ENCODE measurements at places on chromosomes 3 and 15.

DNA sequence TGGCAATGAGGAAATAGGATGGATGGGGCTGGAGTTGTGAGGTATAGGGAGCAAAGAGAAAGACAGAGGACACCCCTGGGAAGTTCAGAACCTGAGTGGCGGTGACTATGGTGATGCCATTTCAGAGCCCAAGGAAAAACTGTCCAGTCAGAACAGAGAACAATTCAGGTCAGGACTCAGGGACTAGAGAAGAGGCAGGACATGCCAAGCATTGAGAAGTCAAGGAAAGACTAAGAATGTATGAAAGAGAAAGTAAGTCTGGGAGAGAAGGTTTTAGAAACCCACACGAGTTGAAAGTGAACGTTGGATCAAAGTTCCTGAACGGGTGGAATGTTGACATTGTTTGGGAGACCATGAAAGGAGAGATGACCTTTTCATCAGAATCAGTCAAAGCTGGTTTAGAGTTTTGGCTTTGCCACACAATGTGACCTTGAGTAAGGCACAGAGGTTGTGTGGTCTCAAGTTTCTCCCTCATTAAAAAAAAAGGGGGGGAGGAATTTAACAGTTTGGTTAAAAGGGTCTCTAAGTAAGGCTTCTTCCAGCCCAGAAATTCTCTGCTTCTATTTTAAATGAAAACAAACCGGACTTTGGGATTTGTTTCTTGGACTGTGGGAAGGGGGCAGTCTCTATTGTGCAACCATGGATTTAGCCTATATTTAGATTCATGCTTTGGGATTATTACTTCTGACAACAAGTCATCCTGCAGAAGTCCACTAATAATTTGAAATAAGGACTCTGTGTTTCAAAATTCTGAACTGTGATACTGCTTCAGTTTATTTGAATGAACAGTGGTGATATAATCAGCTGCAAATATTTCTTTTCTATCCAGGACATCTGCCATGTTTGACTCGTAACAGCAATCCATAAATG, 315.9 kb upstream of the TBL1XR1 start:
- DNase-seq, result no peak

DNA sequence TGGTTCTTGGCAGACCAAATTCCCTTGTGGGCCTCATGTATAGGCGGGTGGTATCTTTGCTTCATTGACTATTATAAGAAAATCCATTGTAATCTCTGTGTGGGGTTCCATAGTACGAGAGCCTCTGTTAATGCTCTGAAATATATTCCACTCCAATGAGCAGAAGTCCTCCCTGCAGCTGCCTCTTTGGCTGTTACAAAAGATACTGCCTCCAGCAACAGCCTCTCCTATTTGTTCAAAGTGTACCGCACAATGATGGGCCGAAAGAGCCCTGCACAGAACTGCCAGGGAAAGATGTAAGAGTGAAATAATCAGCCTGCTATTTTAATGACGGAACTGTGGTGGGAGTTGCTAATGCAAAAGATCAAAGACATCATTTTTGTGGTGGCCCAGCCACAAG, 48.9 kb downstream of the GRK7 start:
- DNase-seq, result no peak

GRCh38 chr15:83305704-83306291, 21.3 kb upstream of the BNC1 start:
- no peak for DNase-seq

DNA sequence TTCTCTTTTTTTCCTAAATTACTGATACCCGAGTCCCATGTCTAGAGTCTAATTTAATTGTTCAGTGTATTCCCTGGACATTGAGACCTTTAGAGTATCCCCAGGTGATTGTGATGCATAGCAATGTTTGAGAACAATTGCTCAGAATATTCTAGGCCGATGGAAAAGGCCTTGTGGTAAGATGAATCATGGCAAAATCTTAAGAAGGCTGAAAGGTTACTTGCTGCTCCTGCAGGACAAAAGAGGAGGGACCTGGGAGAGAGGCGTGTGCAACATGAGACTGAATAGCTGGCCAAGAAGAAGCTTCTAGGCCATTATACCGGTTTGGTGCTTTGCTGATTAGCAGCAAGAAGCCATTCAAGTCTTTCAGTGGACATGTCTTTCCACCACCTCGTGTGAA, 256.6 kb downstream of the ROBO2 start:
- no peak for DNase-seq

GRCh38 chr3:146712806-146713205, 107.7 kb upstream of the PLSCR5 start:
- DNase-seq, result no peak

- DNase-seq, result no peak
These were observed 5.0 kb upstream of the PTPN9 start for GRCh38 chr15:75584121-75584520.

DNA sequence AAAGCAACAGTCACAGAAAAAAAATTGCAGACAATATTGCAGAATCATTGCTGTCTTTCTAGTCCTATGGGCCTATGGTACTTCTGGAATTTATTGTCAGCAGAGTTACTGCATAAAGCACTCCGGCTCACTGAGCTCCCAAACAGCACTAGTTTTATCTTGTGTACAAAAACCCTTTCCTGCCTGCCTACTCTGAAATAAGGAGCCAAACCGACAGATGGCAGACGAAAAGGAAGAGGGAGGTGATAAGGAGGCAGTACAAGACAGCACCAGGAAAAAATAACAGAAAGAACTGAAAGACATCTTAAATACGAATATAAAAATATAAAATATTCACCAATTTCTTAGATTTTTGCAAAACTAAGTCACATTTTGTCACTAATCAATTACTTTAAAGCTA, 15.6 kb downstream of the HERC1 start:
- no peak for DNase-seq

- DNase-seq, result no peak
These were observed 182.5 kb downstream of the OPA1 start for GRCh38 chr3:193775421-193776077.

DNA sequence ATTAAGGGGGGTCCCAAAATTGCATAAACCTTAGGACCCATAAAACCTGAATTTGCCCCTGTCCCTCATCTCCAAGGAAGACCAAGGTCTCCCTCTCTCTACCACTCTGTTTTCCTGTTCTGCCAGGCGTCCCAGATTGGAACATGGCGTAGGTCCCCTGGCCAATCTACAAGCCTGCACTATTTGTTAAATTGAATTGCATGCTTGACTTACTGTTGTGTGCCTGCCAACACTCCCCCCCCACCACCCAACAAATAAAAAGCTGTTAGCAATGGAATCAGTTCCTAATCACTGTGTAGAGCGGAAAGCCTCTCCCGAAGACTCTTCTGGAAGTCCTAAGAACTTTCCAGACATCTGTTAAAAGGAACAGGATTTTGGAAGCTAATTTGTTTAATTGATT, 11.7 kb downstream of the CTXND1 start:
- no peak for DNase-seq

- no peak for DNase-seq
These were observed 39.8 kb downstream of the CHDH start for GRCh38 chr3:53806182-53807116.

DNA sequence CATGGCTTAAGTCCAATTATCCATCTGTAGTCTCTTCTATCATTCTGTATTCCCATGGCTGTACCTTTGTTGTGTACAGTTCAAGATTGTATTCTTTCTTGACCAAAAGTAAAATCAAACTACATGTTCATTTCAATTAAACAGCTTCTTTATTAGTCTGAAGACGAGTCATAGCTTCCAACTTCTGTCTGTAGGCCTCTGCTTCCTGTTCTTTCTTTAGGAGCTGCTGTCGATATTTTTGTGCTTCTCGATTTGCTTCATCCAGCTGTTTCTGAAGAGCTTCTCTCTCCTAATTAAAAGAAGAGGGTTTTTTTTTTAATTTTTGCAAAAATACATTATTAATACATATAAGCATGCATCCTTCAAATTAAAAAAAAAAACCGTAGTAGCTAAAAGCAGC, 13.0 kb upstream of the HDC start:
- no peak for DNase-seq

- no peak for DNase-seq
These were observed 8.8 kb downstream of the ANKUB1 start for GRCh38 chr3:149783576-149783975.

- no peak for DNase-seq
These were observed 473.4 kb downstream of the NLGN1 start for GRCh38 chr3:173870976-173871375.

DNA sequence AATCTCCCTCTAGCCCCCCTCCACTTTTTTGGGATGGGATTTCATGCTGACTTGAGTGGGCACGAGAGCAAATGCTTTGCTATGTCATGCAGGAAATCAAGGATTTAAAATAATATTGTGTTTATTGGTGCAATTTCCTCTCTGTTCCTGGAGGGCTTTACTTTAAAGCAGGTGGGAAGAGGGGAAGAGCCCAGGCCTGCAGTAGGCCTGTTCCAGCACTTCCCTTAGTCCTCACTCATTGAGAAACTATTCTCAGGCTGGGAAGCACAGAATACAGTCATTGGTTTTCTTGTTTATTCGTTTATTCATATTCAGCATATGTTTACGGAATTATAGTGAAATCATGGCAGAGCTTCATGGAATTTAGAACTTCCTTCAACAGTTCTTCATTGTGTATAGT, 41.7 kb upstream of the SPSB4 start:
- no peak for DNase-seq

GRCh38 chr15:93185796-93186195, 96.8 kb upstream of the RGMA start:
- no peak for DNase-seq

- no peak for DNase-seq
These were observed 120.3 kb upstream of the SUCLG2 start for GRCh38 chr3:67774676-67775075.

DNA sequence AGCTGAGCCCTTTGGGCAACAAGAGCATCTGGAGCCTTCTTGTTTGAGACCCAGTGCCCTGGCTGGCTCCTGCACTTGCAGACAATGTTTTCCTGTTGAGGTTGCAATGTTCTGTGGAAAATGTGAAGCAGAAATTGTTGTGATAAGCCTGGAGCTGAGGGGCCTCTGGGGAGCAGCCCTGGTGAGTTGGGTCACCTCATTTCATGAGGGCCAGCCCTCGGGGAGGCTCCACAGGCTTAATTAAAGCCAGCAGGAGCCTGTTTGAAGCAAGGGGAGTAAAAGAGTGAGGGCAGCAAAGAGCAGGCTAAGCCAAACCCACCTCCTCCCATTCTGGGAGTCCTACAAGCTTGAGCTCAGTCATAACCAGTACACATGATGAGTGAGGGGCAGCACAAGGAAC, 154.3 kb downstream of the ALDH1A2 start:
- DNase-seq, result no peak

DNA sequence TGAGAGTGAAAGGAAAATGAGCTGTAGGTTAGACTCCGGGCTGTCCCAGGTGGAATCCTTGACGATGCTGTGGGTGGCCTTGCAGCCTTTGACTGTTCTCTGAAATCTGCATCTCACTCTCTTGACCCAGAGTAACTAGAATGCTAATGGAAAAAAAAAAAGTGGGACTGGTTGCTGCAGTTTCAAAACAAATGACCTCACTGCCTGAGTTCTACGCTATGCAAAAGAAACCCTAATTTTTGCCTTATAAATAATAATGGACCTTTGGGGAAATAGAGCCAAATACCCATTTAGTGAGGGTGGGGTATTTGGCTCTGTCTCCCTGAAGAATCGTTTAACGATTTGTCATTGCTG, 309.7 kb upstream of the C2CD4B start:
- no peak for DNase-seq

DNA sequence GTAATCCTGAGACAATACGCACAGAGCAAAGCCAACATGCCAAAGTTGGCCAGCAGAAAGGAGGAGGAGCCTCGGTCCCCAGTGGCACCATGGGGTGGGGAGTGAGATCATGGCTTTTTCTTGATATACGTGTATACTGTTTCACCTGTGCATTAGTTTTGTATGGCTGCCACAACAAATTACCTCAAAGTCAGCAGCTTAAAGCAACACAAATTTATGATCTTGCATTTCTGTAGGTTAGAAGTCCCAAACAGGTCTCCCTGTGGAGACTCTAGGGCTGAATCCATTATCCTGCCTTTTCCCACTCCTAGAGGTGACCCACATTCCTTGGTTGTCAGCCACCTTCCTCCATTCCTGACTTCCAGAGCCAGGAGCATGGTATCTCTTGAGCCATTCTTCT, 176.9 kb upstream of the NSMCE3 start:
- DNase-seq, result no peak

- DNase-seq, result no peak
These were observed 10.7 kb upstream of the CHSY1 start for GRCh38 chr15:101262551-101262950.

GRCh38 chr3:185552358-185552877, at the start of gene LIPH:
Gene LIPH (minus strand): TSS chr3:185552588. CDS start chr3:185552471, 117 bp downstream.
- no peak for DNase-seq

DNA sequence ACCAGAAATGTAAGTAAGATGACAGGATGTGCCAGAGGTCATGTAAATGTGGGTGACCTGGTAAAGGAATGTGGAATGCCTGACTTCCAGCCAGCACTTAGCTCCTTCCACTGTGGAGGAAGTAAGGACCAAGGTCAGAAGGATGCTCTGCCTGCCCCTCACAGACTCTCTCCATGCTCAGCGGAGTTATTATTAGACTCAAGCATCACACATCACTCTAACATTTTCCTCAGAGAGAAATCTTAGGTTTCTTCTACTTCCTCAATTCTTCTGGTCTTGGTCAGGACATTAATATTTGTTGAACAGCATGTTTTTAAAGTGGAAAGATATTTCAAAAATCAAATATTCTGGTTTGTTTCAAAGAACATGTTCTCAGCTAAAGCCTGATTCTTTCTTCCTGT, 231.4 kb upstream of the WNT5A start:
- DNase-seq, result no peak

DNA sequence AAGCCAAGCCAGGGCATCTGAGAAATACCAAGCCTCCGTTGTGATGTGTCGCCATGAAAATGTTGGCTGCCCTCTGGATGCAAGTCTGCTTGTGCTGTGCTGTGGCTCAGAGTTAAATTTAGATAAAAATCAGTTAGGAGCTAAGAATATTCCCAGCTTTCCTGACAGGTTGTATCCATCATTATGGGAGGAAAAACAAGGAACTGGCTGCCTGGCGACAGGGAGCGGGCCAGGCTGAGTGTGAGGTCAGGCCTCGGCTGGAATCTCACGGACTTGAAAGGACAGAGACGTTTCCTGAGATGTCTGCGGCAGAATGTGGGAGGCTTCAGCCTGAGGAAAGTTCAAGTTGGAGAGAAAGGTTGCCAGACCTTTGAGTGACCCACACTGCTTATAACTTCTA, 213.8 kb downstream of the THSD4 start:
- no peak for DNase-seq

DNA sequence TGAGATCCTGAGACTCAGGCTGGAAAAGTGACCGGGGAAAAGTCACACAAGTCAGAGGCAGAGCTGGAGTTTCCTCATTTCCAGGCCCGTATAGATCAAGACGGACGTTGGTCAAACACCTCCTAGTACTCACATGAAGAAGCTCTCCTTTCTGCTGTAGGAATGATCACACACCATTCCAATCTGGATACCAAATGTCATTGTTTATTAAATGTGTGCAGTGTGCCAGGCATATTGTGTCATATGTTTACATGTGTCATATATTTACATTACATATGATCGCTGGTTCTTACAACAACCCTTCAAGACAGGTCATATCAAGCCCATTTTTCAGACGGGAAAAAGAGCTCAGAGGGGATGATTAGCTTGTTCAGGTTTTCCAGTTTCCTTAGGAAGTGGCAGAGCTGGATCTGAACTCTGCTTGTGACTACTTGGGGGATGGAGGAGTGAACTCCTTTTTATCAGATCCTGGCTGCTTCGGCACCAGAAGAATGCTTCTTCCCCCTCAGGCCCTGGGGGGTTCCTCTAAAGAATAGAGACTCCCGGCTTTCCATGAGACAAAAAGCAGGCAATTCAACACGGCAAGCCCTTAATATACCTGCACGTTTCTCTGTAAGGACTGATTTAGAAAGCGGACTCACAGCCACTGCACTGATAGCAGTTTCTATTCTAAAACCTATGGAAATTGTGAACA, 41.9 kb downstream of the FAM43A start:
- DNase-seq, result no peak

All from GOT3 (cell line).